ENCODE measurements at places on chromosomes 6 and 20.

DNA sequence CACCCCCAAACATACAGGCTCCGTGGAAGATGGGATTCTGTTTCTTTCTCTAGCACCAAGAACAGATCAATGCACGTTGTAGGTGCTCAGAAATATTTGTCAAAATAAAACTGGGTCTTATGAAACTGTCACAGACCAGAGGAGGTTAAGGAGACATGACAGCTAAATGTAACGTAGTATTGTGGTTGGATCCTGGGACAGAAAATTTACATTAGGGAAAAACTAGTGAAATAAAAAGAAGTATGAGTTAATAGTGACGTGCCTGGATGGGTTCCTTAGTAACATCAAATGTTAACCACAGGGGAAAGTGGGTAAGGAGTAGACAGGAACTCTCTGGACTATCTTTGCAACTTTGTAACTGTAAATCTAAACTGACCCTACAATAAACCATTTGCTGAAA is 31.5 kb downstream of the NOL4L start:
- DNase-seq = no peak

GRCh38 chr6:45664707-45665106 is 287.0 kb upstream of the SUPT3H start:
- DNase-seq = no peak

DNA sequence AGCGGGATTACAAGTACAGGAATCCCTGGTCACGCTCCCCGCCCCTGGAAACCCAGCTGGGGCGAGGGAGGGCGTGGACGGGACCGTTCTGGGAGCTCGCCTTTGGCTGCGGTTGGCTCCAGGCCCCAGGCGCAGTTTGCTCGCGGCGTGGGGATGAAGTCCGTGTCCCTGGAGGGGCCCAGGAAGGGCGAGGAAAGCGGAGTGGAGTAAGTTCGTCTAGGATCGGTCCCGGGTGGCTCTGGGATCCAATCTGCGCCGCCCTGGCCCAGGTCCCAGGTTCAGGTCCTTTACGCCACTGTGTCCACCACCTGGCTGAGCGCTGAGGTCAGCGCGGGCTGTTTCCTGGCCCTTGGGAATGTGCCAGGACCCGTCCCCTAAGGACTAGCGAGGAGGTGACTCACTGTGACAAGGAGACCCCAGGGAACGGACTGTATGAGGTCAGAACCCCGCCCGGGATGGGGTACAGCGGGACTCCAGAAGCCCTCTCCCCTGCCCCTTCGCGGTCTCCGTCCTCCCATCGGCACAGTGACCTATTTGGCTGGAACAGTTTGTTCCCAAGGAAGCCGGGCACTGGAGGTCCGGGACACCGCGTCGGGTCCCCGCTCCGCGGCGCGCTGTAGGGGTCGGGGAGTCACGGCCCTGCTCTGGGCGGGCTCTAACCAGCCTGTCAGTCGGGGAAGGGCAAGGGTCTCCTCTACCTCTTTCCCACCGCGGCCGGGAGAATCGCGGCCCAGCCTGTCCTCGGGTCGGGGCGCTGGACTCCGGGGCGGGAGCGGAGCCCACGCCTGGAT is 724 bp downstream of the CDKN1A start:
- DNase-seq = no peak

DNA sequence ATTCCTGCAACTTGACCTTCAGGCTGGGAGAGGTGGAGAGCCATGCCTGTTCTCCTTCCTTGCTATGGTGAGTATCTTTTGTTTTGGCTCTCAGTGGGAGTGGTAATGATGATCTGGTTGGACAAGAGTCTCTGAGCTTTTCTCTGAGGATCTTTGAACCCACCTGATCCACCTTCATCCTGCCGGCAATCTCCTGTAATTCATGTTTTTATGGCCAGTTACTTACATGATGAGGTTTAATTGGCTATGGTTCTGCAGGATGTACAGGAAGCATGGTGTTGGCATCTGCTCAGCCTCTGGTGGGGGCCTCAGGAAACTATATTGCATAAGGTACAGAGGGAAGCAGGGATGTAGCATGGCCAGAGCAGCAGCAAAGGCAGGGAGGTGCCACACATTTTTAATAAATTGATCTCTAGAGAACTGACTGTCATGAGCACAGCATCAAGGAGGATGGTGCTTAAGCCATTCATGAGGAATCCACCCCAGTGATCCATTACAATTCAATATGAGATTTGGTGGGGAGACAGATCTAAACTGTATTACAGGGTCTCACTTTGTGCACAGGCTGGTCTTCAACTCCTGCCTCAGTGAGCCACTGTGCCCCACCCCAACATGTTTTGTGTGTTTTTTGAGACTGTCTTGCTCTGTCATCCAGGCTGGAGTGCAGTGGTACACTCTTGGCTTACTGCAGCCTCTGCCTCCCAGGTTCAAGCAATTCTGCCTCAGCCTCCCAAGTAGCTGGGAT is 10.0 kb downstream of the HSPA1B start:
- DNase-seq = no peak

- no peak for DNase-seq
These were observed 69.3 kb downstream of the IBTK start for GRCh38 chr6:82178077-82178758.

GRCh38 chr20:34559311-34560140 is 1.0 kb downstream of the MAP1LC3A start:
- DNase-seq = no peak

- DNase-seq = no peak
These were observed 304.2 kb downstream of the ADGRG6 start for GRCh38 chr6:142605922-142606485.

- no peak for DNase-seq
These were observed 211.4 kb upstream of the ZFP64 start for GRCh38 chr20:52402950-52403349.

- no peak for DNase-seq
These were observed 128.8 kb upstream of the PDE7B start for GRCh38 chr6:135722679-135723078.

- DNase-seq = no peak
These were observed 67.2 kb downstream of the UTRN start for GRCh38 chr6:144352331-144352730.

DNA sequence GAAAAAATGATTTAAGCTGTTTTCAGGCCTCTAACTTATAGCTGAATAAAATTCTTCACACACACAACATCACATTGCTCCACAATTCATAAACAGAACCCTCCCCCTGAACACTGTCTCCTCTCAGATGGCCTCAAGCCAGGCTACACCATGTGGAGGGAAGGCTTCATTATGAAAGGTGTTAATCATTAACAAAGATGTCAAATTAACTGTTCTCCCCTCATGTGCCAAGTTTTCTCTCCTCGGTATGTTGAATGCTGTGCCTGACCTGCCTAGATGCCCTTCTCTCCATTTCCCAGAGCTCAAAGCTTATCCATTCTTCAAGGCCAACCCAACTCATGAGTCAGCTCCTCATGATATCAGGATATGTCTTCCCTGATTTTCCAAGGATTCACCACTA is 210.4 kb downstream of the GMDS start:
- DNase-seq = no peak

DNA sequence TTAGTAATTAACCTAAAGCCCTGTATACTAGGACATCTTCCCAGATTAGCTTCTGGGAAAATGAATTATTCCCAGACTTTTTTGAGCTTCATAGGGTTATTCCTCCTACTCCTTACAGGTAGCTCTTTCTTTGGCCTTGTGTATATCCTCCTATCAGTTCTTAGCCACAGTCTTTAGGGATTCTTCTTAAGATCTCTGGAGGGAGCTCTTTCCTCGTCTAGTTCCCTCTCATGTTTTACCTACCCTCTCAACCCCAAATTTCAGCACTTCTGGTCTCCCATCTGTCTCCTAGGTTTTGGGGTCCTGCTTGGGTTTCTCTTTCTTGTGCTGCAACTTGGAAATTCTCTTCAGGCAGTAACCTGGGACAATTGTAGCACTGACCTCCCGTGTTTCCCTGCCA is 46.4 kb upstream of the SLC35B3 start:
- no peak for DNase-seq

- DNase-seq = no peak
These were observed 62.0 kb upstream of the SMIM29 start for GRCh38 chr6:34310817-34311216.

- DNase-seq = no peak
These were observed 335.3 kb upstream of the DEFB115 start for GRCh38 chr20:30922129-30922528.

- peak; percentile 75 for DNase-seq
These were observed 644 bp downstream of the OARD1 start for GRCh38 chr6:41071501-41071922.

- DNase-seq = no peak
These were observed 30.2 kb downstream of the ZHX3 start for GRCh38 chr20:41287327-41287726.

DNA sequence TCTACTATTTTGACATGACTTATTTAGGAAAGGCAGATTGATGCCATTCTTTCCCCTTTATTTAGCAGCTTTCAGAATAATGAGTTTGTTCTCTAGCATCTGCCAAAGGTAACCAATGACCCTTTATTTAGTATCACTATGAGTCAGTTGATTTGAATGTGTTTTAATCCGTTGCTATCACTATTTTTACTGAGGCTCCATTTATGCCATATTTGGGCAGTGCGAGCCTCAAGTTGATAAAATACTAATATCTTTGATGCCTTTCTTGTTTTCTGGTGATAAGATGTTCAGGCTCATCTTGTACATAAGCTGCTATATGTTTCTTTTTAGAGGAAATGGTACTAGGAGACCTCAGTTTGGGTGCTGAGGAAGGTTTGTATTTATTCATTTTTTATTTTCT is 15.6 kb upstream of the NOTCH4 start:
- no peak for DNase-seq

DNA sequence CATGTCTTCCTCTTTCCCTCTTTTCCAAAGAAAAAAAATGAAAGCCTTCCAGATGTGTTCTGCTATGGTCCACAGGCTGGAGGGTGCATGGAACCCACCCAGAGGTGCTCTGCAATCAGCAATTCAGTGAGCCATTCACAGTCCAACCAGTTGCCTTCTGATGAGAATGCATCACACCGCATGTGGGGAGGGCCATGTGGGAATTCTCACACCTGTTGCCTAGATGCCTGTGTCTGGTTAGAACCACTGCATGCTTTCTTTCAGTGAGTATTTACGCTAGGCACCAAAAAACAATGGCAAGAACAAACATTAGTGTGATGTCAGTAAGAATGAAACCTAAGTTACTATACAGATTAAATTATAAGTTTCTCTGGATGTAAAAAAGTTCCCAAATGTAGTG is 311.6 kb upstream of the CDYL start:
- no peak for DNase-seq

- no peak for DNase-seq
These were observed 771.9 kb upstream of the DEFB115 start for GRCh38 chr20:30485331-30486102.

GRCh38 chr6:108442770-108443520 is 117.8 kb upstream of the FOXO3 start:
- DNase-seq = no peak

DNA sequence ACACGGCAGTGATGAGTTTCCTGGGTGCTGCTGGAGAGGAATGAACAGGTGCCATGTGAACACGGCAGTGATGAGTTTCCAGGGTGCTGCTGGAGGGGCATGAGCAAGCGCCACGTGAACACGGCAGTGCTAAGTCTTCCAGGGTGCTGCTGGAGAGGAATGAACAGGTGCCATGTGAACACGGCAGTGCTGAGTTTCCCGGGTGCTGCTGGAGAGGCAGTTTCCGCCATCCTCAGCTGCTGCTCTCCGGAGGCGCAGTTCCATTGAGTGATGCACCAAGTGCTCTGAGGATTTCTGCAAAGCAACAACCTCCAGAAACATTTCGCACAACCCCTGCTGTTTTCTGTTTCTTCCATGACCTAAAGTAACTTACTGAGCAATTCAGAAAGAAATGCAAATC is 155.4 kb downstream of the SMOC2 start:
- peak; percentile 58 for DNase-seq

DNA sequence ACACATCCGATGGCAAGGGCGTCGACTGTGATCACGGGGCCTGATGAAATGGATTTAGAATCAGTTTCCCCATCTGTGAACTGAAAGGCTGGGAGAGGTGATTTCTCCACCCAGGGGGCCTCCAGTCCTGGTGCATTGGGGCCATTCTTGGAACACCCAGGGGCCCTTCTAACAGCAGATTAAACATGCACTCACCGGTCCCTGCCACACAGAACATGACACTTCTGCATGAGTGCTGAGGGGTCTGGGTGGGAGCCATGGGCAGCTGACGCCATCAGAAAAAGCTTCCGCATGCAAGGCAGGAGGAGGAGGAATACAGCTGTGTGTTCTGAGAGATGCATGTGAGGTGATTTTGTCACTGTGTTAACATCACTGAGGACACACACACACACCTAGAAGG is 26.8 kb downstream of the DLL1 start:
- no peak for DNase-seq

DNA sequence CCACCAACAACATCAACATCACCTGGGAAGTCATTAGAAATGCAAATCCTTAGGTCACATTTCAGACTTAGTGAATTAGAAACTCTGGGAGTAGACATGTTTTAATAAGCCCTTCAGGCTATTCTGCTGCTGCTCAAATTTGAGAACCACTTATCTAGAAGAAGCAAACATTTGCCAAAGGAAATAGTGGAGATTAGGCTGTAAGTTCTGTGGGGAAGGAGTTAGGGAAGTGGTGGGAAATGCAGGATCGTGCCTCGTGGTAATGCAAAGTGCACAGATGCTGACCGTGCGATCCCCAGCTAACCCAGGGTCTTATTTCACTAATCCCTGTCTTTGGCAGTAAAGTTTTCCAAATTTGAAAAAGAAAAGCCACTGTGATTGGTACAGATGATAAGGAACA is 328.5 kb downstream of the EPM2A start:
- no peak for DNase-seq

- DNase-seq = no peak
These were observed 198.0 kb downstream of the BACH2 start for GRCh38 chr6:90098627-90099026.

GRCh38 chr6:116876107-116876506 is 935 bp upstream of the RFX6 start:
- DNase-seq = no peak

DNA sequence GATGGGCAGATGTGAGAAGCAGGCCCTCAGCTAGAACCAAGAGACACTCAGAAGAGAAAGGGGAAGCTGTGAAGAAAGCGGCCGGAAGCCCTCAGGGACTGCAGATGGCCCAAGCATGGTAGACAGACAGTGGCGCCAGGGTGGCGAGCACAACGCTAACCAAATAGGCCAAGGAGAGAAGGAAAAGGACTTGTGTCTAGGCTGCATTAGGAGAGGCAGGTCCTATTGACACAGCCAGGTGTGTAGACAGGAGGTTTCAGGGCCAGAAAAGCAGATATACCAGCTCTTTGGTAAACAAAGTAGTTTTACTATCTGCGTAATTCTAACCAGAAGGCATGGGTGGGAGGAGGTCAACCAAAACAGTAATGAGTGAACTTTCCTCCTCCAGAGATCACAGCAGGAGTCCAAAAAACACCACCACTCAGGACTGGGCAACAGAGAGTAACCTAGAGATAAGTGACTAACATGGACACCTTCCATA is 15.8 kb upstream of the MAP7 start:
- no peak for DNase-seq

- DNase-seq = no peak
These were observed 125.9 kb upstream of the ESR1 start for GRCh38 chr6:151681433-151682059.

DNA sequence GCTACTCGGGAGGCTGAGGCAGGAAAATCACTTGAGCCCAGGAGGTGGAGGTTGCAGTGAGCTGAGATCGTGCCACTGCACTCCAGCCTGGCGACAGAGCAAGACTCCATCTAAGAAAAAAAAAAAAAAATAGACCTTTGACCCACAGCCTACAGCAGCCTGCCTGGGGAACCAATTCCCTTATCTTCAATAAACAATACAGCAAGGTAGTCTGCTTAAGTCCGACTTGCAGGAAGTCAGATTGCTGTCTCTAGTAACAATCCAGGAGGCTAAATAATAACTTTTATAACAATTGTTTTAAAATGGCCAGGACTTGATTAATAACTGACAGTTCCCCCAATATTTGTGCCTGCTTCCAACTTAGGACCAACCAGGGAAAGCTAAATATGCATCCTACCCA is 13.3 kb upstream of the HLA-DRA start:
- no peak for DNase-seq

All from head of caudate nucleus (tissue), 42 donors.